Stimulated activated CD4-positive, alpha-beta T cell treated with anti-CD3 and anti-CD28 coated beads, Interleukin-12 subunit alpha, Interleukin-12 subunit beta, amount 100 ng/mL, for 48 hours (primary cell): ENCODE measurements at places on chromosomes 5 and 9.

- no peak for DNase-seq
Measured at GRCh38 chr5:59366784-59367183, 526.7 kb downstream of the PDE4D start.

DNA sequence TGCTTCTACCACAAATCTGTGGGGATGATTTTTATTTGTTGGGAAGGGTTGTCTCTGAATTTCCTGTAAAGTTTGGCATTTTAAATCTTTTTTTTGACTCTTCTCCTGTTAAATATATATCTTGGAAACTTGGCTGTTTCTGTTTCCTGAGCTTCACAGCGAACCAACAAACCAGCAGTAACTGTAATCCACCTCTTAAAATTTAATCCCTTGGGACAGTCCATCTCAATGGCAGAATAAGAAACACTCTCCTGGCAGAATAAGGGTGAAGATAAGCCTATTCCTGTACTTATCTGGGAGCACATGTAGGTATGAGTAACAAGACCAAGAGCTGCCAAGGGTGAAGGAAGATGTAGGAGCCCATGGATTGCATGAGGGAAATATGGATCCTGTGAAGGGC is 73.1 kb upstream of the RPS23 start:
- DNase-seq, result no peak

DNA sequence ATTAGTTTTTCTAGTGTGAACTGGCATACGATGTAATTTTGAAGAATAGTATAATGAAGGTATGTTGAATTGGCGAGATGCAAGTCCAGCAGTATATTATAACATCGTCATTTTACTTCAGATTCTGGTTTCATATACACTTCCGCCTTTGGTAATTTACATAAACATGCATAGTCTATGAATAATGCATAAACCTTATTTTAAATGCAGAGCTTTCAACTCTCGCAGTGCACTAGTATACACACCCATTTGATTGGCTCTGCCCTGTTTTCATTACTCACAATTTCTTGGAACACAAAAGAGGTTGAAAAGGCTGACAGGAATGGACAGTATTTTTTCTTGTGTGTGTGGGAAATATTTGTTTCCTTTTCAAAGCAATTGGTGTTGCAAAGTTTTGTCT is 128.9 kb upstream of the CCNH start:
- DNase-seq, result no peak

DNA sequence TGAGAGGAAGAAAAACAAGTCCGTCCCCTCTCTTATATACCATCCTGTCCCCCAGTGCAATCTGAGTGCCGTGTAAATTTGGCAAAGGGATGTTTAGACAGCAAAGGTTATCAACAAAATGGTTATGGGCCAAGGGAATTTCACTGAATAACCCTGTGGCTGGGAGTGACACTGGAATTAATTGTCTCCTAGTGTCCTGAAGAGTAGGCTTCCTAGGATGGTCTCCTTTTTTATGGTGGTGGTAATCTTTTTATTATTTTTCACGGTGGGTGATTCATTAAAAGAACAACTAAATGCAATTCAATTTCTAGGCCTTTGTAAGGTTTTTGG is 244.2 kb downstream of the PIK3R1 start:
- no peak for DNase-seq

DNA sequence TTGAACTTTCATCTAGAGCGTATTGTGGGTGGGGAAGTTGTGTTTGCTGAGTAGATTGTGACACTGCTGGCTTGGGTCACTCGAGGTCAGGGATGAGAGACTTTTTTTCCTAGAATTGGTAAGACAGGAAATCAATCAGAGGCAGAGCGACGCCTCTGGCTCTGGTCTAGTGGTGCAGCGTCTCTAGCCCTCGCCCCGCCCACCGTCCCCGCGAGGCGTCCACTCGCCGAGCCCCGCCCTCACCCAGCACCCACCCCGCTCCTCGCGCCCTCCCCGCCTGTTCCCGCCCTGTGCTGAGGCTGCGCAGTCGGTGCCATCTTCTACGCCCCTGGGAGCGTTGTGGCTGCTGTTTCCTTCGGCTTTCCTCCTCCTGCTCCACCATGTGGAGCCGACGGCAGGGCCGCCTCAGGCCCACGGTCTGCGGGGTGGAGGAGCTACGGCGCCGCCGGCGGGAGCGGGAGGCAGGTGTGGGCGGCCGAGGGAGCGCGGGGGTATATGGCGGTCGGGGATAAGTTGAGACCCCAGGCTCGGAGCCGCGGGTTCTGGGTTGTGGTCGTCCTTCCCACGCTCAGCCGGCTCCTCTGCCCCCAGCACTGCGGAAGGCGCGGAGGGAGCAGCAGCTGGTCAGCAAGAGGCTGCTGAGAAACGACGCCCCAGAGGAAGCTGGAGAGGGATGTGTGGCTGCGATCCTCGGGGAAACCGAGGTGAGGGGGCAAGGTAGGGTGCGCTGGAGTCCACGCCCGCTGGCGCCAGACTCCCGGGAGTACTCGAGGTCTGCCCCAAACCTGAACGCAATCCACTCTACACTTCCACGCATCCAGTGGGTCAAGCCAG is at the start of gene TMCO6:
Gene TMCO6, plus strand, starts transcription at position 304 of the 834 bp plus-strand sequence. Its CDS starts 77 bp downstream, at position 381.
- peak; percentile 97 for DNase-seq

DNA sequence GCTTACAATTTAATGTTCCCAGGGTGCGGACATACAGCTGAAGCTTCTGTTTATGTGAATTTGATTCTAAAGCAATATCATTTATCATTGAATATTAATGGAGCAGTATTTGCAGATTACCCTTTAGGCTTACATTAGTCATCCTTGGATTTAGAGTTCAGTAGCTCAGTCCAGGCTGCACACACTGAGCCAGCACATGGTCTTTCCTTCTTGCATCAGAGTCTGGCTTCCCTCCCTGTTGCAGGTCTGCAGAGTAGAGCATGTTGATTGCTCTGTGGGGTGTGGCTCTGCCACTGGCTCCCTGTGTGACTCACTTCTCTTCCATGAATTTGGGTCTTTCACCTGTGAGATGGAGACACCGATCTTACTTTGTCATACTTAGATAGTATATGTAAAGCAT is 36.8 kb downstream of the NSG2 start:
- DNase-seq, result no peak

- no peak for DNase-seq
Measured at GRCh38 chr9:133354766-133355165, 1.5 kb downstream of the SURF1 start.

- DNase-seq, result no peak
Measured at GRCh38 chr5:148910686-148911361, 84.4 kb downstream of the ADRB2 start.

DNA sequence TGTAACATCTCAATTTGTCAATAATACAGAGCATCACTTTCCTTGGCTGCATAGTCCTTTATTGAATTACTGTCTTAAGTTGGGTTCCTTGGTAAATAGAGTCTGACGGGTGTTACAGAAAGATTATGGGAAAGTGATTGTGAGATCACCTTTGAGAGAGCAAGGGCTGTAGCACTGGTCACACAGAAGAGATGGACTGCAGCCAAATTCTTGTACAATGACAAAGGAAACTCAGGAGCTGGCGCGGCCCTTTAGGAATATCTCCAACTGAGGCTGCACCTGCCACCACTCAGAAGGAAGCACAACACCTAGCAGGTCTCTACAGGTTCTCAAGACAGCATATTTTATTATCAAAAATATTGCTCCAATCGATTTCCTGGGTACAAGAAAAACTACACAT is 350.0 kb upstream of the ISL1 start:
- no peak for DNase-seq

DNA sequence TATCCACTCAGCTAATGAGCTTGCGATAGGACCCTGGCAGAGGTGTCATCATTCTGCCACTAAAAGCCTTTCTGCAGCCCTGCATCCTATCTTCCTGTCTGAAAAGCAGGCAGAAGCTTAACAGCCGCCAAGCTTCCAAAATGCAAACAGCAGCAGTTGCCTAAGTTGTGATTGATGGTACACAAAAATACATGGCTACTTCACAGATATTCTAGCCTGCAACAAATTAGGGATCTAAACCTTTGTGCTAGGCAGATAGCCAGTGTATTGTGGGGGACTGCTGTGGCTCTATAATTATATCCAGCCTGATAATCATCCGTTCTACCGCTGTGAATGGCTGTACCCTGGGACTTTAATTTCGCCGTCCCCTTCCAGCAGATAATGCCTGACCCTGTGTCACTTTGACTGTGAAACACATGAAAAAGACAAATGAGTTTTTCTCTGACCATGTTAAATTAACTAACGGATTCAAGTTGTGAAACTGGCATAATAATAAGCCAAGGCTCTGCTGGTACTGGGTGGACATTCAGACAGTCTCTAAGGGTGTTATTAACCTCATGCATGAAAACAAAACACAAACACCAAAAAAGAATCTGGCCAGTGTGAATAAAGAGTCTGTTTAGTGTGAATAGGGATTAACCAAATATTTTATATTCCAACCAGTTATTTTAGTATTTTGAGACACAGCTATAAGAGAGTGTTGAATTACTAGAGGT is 45.9 kb downstream of the SEMA6A start:
- no peak for DNase-seq
